Fibroblast of the aortic adventitia (primary cell): ENCODE measurements at places on chromosomes 5 and 9.

DNA sequence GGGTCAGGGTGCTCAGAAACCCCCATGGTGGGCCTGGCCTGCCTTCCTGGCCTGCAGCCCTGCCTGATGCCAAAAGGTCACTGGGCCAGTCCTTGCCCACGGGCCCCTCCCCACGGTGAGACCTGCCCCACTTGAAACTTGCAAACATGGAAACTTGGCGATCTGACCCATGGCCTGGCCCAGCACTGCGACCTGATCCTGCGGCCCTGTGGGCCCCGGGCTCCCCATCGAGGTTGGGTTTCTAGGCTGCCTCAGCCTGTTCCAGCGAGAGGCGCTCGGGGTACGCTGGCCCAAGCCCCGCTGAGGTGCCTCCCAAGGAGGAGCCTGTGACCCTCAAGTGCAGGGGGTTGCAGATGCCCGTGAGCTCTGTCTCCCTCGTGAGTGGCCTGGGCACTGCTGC is 37.5 kb upstream of the SLC6A19 start:
- DNase-seq = no peak

GRCh38 chr5:32330126-32330971 is 17.6 kb upstream of the MTMR12 start:
- no peak for DNase-seq

GRCh38 chr5:137287569-137287968 is 211.6 kb downstream of the SPOCK1 start:
- no peak for DNase-seq

GRCh38 chr9:19481971-19482404 is 73.2 kb downstream of the ACER2 start:
- DNase-seq = no peak

GRCh38 chr5:172775326-172776234 is 4.6 kb upstream of the DUSP1 start:
- peak; percentile 92 for DNase-seq

DNA sequence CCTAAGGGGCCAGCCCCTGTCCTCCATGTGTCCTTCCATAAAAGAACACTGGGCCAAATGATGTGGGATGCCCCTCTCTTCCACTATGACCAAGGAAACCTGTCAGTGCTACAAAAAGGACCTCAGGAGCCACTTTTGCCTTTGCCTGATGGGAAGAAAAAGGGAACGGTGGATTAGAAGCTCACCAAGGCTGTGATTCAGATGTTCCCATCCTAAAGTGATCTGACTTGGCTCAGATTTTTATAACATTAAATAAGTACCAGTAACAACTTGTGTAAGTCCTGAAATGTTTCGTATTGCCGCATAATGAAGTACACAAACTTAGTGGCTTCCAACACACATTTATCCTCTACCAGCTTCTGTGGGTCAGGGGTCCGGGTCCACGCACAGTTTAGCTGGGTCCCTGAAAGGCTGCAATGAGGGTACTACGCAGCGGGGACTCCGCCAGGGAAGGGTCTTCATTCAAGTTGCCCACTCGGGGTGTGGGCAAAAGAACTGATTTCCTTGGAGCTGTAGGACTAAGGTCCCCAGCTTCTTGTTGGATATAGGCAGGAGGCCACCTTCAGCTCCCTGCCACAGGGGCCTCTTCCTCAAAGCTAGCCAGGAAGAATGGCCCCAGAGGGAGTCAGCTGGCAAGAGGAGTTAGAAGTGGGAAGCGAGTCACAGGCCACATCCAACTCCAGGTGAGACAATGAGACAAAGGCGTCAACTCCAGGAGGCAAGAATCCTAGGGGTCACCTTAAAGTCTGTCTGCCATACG is 60.4 kb downstream of the RAPGEF1 start:
- DNase-seq = no peak

DNA sequence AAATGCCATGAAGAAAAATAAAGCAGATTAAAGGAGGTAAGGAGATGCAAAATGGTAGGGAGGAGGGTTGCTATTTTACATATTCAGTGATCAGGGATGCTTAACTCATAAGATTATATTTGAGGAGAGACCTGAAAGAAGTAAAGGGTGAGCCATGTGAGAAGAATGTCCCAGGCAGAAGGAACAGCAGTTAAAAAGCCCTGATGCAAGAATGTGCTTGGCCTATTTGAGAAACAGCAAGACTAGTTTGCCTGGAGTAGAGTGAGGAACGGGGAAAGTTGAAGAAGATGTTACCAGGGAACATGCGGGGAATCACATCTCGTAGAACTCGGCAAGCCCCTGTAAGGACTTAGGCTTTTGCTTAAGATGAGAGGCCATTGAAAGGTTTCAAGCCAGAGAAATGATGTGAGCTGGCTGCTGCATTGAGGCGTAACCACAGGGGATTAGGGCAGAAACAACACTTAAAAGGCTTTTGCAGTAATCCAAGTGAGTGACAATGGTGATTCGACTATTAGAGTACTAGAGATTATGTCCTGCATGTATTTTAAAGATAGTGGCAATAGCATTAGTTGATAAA is 198.7 kb downstream of the VPS13A start:
- no peak for DNase-seq

DNA sequence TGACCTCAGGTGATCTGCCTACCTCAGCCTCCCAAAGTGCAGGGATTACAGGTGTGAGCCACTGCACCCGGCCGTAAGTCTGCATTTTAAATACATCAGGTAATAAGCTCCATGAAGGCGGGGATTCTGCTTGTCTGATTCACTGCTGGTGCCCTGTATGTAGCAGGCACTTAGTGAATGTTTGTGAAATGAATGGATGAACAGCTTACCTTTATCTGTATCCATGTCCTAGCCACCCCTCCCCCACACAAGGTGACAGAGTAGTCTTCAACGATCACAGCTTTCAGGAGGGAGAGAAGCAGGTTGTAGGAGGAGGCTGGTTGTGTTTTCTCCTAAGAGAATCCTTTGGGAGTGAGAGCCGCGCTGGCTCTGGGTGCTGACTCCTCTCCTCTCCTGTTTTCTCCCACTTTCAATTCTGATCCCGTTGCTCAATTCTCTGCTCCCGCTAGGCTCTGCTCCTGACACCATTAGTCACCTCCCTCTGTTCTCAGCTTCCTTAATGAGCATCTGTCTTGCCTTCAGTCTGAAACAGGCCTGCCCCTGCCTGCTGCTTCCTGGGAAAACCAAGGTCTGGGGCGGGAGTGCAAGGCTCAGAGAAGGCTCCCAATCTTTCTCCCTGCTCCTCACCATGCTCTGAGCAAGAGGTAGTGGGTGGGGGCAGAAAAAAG is 88.8 kb upstream of the CTNNA1 start:
- peak; percentile 32 for DNase-seq

DNA sequence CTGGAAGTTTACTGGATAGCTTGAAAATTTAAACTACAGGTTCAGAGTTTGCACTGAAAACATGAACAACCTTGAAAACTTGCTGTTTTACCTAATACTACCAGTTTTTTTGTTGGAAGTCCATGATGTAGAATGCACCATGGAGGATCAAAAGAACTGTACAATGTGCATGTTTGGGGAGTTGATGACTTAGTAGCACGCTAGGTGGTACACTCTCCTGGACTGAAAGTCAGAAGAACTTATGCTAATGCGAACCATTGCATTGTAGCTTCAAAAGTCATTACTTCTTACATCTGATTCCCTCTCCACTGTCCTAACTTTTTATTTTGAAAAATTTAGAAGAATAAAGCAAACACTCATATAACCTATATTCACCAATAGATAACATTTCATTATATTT is 211.0 kb downstream of the OSTF1 start:
- DNase-seq = peak; percentile 0

GRCh38 chr5:98656125-98656795 is 117.2 kb upstream of the RGMB start:
- peak; percentile 22 for DNase-seq

GRCh38 chr5:72307573-72307967 is 12.5 kb downstream of the MRPS27 start:
- no peak for DNase-seq

- no peak for DNase-seq
These were observed 34.1 kb downstream of the ATOX1 start for GRCh38 chr5:151724360-151724759.

GRCh38 chr5:134240421-134240962 is 14.6 kb upstream of the PPP2CA start:
- DNase-seq = peak; percentile 63

DNA sequence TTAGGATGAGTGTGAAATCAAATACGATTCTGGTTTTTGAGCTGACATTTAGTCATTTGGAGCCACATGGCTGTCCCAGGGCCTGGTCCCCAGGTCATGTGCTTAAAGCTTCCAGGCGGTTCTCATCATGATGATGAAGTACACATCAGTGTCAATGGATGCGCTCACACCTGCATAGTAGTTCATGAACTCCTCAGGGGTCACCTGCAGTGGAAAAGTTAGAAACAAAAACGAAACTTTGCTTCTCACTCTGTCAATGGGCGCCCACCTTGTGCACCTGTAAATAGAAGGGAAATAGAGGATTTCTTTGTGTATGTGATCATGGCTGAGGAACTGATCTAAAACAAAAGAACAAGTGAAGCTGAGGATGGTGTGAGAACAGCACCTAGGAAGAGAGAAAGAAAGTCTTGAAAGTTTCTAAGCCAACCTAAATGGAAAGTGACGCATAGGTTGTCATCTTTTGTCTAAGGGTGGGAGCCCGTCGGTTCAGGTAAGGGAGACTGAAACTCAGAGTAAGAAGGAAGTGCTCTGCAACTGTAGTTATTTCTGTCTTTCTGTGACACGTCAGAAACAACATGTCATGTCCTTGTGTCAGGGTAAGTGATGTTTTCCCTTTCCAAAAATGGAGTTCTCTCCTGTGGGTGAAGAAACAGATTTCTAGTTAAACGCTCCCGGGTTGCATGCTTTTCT is 33.8 kb downstream of the CAPSL start:
- no peak for DNase-seq

DNA sequence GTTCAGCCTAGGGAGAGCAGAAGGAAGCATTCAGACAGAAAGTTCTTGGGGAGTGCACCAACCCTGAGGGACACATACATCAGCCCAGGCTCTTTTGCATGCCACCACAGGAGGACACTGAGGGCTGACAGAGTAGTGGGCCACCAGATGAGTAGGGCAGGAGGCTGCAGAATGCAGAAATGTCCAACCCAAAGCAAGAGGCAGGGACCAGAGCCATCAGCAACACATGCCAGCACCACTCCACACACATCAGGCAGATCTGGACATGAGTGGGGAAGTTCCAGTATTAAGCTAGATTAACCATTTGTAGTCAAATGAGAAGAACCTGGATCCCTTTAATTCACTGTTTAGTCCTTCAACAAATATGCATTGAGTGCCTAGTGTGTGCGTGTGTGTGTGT is 35.7 kb upstream of the OTULINL start:
- no peak for DNase-seq

DNA sequence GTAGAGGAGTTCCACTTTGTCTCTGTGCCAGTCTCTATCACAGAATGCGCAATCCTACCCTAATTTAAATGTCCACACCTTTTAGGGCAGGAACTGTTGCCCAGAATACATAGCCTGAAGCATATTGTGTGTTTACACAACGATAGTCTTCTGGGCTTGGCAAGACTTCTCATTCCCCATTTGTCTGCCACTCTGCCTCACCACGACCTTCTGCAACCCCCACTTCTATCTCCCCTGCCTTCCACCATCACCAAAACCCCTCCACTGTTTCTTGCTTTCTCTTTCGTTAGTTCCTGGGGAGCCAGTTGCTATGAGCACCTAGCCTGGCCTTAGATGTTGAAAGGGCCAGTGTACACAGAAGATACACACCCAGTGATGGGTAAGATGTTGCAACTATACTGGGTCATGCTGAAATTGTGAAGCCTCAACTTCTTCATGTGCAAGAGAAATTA is 883 bp upstream of the RNF145 start:
- DNase-seq = no peak

- DNase-seq = no peak
These were observed 7.0 kb downstream of the ZNF346 start for GRCh38 chr5:177029498-177029897.

GRCh38 chr9:34675048-34675714 is 12.7 kb upstream of the CCL27 start:
- peak; percentile 73 for DNase-seq

GRCh38 chr9:109313351-109313750 is 7.5 kb downstream of the EPB41L4B start:
- DNase-seq = no peak

GRCh38 chr5:64827703-64828102 is 59.0 kb downstream of the CWC27 start:
- DNase-seq = peak; percentile 43

- DNase-seq = peak; percentile 16
These were observed 75.3 kb upstream of the TBCA start for GRCh38 chr5:77851176-77852067.

DNA sequence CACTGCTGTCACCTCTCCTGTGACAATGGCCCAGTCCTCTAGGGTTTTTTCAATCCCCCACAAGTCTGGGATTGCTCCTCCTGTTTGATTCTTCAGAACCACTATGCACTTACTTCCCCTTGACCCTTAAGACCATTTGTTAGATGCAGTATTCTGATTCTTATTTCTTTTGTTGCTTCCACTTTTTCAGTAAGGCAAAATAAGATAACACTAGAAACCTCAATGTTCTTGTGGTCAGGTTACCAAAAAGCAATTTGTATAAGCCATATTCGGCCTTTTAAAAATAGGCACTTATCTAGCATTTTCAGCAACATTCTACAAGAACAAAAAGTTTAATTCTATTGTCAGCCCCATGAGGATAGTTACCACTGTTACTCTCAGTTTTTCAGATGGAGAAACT is 220.0 kb downstream of the KDM4C start:
- no peak for DNase-seq

DNA sequence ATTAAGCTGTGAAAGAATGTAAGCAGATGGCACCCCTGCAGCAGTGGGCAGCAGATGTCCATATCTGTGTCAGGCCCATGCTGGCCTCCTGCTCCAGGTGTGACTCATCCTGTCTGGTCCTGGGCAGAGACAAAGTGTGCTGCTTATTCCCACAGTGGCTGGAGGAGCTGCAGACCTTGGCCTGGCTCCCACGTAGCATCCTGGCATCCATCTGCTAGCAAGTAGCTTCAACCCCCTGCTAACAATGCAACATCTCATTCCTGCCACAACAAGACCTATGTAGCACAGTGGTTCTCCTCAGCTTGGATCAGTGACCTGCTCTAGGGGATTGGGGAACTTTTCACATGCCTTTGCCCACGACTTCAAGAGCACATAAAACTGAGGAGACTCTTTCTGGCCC is 126.4 kb upstream of the SLC12A2 start:
- DNase-seq = peak; percentile 56

GRCh38 chr5:139960723-139961383 is 82.2 kb downstream of the NRG2 start:
- DNase-seq = no peak

DNA sequence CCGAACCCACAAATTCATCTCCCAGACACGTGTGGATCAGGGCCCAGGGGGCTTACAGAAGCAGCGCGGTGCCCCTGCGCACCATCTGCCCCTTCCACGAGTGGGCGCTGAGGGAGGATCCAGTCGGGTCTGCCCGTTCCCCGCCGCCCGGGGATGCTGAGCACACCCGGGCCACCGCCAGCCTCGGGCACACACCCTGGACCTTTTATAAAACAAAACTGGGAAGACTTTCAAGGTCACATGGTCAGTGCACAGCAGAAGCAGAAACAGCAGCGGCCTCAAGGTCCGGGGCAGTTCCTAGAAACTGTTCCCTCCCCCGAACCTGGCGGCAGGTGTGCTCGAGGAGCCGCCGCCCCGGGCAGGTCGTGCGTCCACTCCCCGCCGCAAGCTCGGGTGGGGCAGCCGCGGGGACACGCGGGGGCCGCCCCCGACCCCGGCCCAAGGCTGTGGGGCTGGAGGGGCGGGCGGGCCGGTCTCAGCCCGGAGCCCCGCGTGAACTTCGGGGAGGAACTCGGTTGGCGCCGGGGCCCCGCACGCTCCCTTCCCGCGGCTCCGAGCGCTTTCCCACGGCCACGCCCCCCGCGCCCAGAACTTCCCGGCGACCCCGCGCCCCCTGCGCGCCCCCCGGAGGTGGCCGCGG is 633 bp upstream of the PPP1R26 start:
- DNase-seq = peak; percentile 28

- DNase-seq = peak; percentile 59
These were observed 8.7 kb downstream of the CLTB start for GRCh38 chr5:176407456-176408251.
